Effector CD8-positive, alpha-beta T cell (primary cell): ENCODE measurements at places on chromosomes 2 and 18.
A peak's percentile ranks its signal among the peaks of the same experiment; 100 is the strongest.

GRCh38 chr18:22694954-22695353, 238.2 kb upstream of the RBBP8 start:
- no peak for DNase-seq

GRCh38 chr2:129438501-129439057, 540.9 kb upstream of the RAB6C start:
- DNase-seq, result no peak

- no peak for DNase-seq
Observed at GRCh38 chr2:11077411-11077810, 77.9 kb upstream of the SLC66A3 start.

- DNase-seq, result no peak
Observed at GRCh38 chr2:168147830-168148794, 99.3 kb downstream of the STK39 start.

DNA sequence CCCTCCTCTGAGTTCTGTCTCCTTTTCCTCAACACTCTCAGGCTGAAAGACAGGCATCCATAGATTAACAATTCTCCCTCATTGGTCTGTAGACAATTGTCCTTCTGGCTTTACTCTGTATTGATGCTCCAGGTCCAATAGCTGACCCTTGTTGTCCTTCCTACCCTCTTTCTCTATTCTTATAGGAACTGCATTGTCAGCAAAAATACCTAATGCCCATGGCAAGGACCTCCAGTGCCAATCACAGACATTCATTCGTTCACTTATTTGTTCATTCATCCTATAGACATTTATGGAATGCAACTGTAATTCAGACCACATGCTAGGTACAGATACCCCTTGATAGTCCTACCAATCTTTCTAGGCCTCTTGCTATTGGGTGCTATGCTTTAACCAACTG, 69.8 kb upstream of the DTNA start:
- DNase-seq, result no peak

DNA sequence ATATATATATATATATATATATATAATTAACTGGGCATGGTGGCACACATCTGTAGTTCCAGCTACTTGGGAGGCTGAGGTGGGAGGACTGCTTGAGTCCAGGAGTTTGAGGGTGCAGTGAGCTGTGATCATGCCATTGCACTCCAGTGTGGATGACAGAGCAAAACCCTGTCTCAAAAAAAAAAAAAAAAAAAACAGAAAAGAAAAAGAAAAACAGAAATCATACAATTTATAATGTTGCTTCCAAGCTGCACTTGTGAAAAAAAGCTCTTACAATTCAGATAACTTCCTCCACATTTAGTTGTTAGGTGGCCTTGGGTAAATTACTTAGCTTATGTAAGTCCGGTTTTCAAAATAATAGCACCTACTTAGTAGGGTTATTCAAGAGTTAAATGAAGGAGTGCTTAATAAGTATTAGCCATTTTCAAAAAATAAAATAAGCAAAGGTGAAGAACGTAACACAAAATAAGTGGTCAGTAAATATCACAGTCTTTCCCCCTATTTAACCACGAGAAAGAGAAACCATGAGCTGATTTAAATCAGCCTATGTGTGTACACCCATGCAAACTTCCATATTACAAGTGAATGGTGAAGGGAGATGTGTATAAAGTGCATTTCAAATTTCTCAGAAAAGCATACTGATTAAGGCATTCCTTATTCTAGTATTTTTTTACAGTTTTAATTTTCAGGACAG, 2.3 kb downstream of the WIPF1 start:
- no peak for DNase-seq

GRCh38 chr2:152602750-152603149, 114.5 kb downstream of the PRPF40A start:
- DNase-seq, result no peak

DNA sequence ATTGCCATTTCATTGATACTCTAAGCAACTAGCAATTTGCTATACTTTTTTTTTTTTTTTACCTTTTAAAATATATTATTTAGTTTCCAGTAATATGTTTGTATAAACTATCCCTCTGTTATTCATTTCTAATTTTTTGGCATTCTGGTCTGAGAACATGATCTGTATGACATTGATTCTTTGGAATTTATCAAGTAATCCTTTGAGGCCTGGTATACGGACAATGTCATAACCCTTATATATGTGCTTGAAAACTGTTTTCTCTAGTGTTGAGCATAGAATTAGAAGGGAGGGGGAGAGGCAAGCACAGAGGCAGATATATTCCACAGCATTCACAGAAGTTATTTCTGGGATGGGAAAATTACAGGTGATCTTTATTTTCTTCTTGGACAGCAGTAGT, 48.2 kb upstream of the POLE4 start:
- DNase-seq, result no peak

DNA sequence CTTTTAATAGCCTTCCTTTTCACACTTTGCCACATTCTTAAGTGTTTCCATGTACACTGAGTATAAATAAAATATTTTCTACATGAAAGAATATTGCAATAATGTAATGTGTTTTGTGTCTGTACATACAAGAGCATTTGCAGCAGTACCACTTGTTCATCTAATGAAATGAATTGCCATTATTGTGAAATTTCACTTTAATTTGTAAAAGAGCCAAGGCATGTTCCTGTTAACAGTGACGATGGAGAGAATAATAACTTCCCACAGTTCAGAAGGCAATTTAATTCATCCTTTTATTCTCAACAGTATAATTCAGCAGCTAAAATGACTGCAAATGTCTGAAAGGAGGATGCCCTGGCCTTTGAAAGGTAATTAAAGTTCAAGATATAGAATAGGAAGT, 853.9 kb downstream of the LRRTM4 start:
- DNase-seq, result no peak

DNA sequence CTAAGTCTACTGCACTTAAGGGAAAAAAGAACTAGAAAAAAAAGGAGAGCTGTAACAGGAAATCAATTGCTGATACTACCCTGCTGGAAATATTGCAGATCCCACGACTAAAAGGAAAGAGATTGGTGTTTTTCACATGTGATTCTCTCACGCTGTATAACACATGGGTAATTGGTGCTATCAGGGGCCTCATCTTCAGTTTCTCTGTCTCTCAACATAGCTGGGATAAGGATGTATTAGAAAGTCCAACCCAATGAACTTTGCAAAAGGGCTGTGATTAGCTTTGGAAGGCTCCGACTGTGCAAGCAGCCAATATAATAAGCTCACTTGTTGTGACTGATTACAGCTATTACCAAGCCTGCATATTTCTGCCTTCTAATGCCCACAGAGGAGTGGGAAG, 133.4 kb downstream of the NRP2 start:
- no peak for DNase-seq

GRCh38 chr2:224984637-224985036, 57.6 kb downstream of the DOCK10 start:
- DNase-seq, result no peak

GRCh38 chr18:79504034-79504433, 108.3 kb downstream of the NFATC1 start:
- DNase-seq, result no peak

DNA sequence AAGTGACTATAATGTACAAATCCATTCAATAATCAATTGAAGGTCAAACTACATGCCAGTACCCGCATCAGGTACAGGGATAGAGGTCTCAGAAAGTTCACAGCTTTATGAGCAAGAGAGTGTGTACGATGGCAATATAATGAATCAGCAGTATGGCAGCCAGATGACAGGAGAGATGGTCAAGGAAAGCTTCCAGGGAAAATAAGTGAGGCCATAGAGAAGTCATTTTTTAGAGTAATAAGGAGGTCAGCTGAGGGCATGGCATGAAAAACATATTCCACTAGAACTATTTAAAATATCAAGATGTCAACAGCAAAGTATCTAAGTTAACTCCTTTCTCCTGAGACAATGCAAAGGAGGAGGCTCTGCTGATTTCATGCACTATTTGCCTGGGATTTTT, 108.0 kb downstream of the SLC8A1 start:
- DNase-seq, result no peak

DNA sequence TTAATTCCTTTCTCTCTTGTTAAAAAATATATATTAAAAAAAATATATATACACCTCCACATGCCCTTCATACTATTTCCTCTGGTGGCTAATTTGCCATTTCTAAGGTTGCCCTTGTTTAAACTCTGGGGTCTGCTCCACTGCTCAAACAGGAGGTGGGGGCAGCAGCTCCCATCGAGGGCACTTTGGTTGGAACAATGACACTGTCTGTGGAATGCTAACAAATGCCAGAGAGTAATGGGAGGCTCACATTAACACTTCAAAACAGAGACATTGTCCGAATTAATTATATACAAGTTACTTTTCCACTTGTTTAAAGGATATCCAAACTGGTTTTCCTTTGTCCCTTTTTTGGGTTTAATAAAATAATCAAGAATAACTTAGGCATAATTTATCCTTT, 58.8 kb upstream of the CD302 start:
- DNase-seq, result no peak

DNA sequence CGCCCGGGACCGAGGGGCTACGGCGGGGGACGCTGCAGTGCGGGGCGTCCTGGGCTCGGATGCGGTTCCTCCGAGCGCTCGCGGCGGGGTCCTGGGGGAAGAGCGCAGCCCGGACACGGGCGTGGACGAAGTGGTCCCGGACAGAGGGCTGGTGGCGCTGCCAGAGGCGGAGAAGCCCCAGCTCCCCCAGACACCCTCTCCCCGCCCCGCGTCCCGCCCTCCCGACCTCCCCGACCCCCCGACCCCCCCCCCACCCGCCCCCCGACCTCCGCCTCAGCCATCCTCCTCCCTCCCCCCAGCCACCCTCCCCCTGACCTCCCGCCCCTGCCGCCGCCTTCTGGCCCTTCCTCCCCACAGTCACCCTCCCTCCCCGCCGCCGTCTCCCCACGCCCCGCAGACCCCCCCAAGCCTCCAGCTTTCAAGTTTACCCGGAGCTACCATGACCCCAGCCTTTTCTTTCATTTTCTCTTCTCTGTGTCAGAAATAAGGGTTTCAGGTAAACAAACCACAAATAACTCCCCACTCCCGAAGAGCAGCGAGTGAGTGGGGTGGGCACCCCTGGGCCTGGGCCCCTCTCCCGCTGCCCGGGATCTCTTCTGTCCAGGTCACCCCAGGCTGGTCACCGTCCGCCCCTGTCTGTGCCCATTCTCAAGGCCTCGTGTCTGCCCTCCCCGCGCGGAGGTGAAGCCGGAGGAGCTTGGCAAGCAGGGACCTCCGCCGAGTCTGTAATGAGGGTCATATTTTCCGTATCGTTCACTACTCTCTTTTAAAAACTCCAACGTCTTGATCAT, 5.1 kb downstream of the NFATC1 start:
- peak; percentile 38 for DNase-seq

DNA sequence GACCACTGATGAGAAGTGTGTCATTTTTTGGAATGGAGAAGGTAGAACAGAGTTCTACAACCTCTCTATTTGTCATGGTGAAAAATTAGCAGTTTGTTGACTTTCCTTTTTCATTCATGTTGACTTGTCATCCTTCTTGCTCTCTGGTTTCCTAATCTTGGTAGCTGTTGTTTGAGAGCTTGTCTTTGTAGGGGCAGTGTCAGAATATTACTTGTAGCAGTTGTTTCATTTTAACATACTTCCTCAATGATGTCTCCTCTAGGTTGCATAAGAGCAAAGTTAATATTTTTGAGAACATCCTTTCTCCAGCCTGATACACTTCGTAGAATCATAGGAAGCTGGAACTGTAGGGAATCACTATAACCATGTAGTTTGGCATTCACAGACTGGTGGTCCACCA, 368.2 kb upstream of the FANCL start:
- no peak for DNase-seq

GRCh38 chr18:79575891-79576685, 103.5 kb upstream of the CTDP1 start:
- DNase-seq, result no peak

DNA sequence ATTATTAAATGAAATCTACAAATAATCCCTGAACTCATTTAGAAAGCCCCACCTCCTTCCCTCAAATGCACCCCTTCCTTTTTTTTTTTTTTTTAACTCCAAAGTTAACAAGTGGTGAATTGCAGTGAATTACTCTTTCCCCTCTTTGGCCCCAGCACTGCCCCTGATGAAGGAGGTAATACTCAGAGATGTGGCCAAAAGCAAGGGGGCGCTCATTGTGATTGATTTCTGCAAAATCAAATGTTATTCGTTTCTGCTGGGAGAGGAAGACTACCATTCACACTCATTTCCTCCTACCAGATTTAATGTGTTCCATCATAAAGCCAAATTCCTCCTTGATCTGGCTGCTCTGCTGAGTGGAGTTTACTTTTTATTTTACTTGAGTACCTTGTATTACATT, 259.4 kb downstream of the GPD2 start:
- no peak for DNase-seq

- DNase-seq, result no peak
Observed at GRCh38 chr2:83901317-83901716, 557.8 kb downstream of the SUCLG1 start.

DNA sequence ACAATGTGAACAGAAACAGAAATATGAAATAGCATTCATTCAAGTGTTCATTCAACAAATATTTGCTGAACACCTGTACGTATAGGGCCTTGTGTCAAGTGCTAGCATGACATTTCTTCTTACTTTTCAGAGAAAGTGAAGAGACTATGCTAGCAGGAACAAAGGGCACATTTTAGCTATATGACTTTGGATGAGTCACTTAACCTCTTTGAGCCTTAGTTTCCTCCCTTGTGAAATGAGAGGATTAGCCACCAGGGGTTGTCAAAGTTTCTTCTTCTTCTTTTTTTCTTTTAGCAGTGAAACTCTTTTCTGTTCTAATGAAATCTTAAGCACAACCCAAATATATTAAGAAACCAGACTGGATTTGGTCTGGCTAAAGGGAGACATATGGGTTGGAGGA, 53.1 kb downstream of the FIGN start:
- DNase-seq, result no peak

DNA sequence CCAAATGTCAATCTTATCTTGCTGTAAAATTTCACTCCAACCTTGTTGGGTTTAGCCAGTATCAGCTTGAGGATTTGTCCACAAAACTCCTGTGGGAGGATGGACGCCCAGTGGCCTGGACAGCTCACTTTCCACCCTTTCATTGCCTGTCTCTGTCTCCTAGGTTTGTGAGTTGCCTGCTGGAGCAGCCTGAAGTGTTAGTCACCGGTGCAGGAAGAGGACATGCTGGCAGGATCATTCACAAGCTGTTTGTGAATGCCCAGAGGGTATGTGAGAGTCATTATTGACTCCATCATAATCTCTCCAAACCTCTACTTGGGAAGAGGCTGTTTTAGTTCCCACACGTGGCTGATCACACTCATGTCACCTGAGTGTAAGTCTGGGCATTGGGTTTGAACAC, 112.3 kb downstream of the RAB3GAP1 start:
- DNase-seq, result no peak

- no peak for DNase-seq
Observed at GRCh38 chr2:224309176-224309575, 92.7 kb downstream of the FAM124B start.

DNA sequence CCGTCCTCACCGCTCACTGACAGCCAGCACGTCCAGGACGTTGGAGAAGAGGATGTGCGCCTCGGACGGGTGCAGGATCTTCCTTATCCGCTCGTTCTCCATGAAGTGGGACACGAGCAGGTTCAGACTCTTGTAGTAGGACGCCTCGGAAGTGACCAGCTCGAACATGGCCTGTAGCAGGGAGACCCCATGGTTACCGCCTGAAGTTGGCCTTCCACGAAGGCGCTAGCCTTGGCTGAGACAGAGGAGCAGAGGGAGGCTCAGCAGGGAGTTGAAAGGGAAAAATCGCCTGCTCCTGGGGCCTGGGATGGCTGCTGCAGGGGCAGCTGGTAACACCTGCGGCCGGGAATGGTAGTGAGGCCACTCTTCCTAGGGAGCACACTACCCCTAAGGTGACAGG, 24.7 kb downstream of the SNORC start:
- DNase-seq, result no peak

GRCh38 chr2:44549099-44549471, 187.3 kb downstream of the CAMKMT start:
- no peak for DNase-seq

GRCh38 chr2:9445089-9445488, 21.6 kb downstream of the CPSF3 start:
- DNase-seq, result no peak
